NCI-H2081 treated with DMSO at 0.1 percent for 48 hours (cell line): ENCODE measurements at places on chromosomes 3 and 15.

DNA sequence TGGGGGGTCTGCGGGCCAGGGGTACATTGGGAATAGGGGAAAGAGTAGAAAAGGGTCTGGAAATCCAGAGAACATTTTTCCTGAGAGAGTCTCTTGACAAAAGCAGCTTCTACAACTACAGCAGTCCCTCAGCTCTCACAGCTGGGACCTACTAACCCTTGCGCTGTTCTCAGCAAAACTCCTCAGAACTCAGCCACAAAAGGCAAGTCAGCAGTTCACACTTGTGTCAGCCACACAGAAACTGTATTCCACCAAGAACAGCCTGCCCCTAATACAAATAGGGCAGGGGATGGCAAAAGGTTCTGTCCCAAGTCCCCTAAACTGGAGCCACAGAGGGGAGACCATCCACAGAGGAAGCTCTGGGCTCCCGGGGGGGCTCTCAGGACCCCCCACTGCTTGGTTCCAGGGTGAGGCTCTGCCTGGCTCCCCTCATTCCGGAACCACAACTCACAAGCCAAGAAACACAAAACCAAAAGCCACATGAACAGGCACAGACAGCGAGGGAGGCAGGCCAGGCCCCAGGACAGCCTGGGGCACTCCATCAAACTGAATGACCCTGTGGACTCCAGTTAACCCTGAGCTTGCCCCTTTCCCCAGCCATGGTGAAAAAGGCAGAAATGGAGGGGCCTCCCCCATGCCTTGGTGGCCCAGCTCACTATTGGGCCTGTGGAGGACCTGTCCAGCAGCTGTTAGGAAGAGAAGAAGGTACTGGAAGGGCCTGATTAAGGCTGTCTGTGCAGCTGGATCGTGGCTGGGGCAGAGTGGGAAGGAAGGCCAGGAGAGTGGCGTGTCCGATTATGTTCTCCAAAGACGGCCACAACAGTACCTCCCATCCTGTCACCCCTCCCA, 162.0 kb downstream of the CHSY1 start:
- DNase-seq, result no peak

- DNase-seq, result no peak
Observed at GRCh38 chr3:32758375-32758753, 59.4 kb upstream of the TRIM71 start.

- no peak for DNase-seq
Observed at GRCh38 chr15:73800662-73801345, 47.7 kb upstream of the INSYN1 start.

DNA sequence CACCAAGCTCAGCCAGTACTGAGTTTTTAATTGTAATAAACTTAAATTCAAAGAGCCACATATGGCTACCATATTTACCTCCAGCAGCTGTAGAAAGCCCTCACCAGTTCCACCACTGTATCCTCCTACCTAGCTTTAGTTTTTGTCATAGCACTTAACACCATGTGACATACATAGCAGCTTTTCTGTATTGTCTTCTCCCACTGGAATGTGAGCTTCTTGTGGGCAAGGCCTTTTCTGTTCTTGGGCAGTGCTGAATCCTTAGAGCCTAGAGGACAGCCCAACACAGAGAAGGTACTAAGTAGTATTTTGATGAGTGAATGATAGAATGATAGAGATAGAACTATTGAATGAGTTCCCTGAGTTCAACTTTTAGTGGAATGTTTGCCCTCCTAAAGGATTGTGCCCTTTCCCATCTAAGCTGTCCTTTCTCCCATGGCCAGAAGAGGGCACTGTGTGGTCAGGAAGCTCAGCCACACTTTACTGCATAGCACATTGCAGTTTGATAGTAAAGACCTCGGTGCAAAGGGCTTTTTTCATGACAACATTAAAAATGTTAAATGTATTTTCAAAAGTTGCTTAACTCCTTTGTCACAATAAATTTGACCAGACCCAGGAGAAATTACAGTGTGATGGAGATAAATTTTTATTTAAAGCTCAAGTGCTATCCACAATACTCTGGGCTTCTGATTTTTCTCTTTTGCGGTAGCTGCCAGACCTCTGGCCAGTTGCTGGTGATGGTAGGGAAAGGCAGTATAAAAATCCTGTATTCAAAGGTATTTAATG, 115.8 kb downstream of the GHSR start:
- DNase-seq, result no peak

- DNase-seq, result no peak
Observed at GRCh38 chr3:139182143-139182542, 137.5 kb upstream of the PRR23C start.

GRCh38 chr3:31861826-31862225, 119.2 kb downstream of the OSBPL10 start:
- DNase-seq, result no peak
